ENCODE measurements at places on chromosomes 12 and 14.

GRCh38 chr12:119758722-119759121 lies 90.8 kb downstream of the PRKAB1 start:
- no peaks in the 10 kb centered on the region for H3K4me1 ChIP-seq
- DNase-seq, result no peak
- H3K36me3 ChIP-seq, result no peaks in the 10 kb centered on the region
- H3K4me3 ChIP-seq, result no peak overlapping the region
- no peaks in the 10 kb centered on the region for H3K27me3 ChIP-seq

GRCh38 chr12:87444039-87444438 lies 585.2 kb downstream of the C12orf50 start:
- H3K36me3 ChIP-seq, result no peaks in the 10 kb centered on the region
- no peak for DNase-seq
- H3K4me3 ChIP-seq, result no peak overlapping the region
- no peaks in the 10 kb centered on the region for H3K27me3 ChIP-seq
- H3K27ac ChIP-seq, result no peak overlapping the region

- no peak for DNase-seq
- H3K27me3 ChIP-seq, result no peaks in the 10 kb centered on the region
- H3K36me3 ChIP-seq, result no peaks in the 10 kb centered on the region
- H3K4me1 ChIP-seq, result no peaks in the 10 kb centered on the region
- H3K4me3 ChIP-seq, result no peak overlapping the region
- H3K27ac ChIP-seq, result no peak overlapping the region
Measured at GRCh38 chr14:99378782-99379214, 101.9 kb downstream of the SETD3 start.

GRCh38 chr12:26918321-26919215 lies 19.2 kb downstream of the INTS13 start:
- H3K4me1 ChIP-seq, result no peaks in the 10 kb centered on the region
- no peak for DNase-seq
- no peaks in the 10 kb centered on the region for H3K36me3 ChIP-seq
- no peak overlapping the region for H3K27ac ChIP-seq

GRCh38 chr14:65622703-65623102 lies 210.2 kb downstream of the FUT8 start:
- H3K36me3 ChIP-seq, result no peaks in the 10 kb centered on the region
- H3K27ac ChIP-seq, result no peak overlapping the region
- no peak for DNase-seq
- no peak overlapping the region for H3K4me3 ChIP-seq
- no peaks in the 10 kb centered on the region for H3K4me1 ChIP-seq
